ENCODE measurements at places on chromosomes 11 and 22. TPM values are rescaled to one million over a fixed set of nuclear protein-coding genes. Genes with fewer than 3 reads are reported as not detected.

GRCh38 chr11:105903113-105903512 is 118.9 kb downstream of the MSANTD4 start:
- H3K27ac ChIP-seq = no peak overlapping the region
- H3K4me1 ChIP-seq = no peaks in the 10 kb centered on the region
- no peaks in the 10 kb centered on the region for H3K36me3 ChIP-seq
- H3K27me3 ChIP-seq = no peaks in the 10 kb centered on the region
- no peak for DNase-seq

DNA sequence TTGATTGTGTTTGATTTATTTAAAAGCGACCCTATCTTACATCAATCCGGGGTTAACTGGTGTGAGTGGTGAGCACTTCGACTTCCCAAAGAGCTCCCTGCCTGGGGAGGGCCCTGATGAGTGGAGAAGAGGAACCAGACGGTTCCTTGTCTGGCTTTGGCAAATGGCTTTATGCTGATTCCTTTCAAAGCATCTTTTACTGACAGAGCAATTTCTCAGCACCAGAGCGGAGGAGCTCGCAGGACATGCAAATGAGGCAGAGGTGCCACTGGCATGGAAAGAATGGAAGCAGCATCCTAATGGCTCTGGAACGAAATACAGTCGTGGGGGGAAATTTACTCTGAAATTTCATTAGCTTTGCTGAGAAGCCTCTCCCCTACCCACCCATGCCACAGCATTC is 410.9 kb upstream of the B3GAT1 start:
- H3K36me3 ChIP-seq = no peaks in the 10 kb centered on the region
- no peak overlapping the region for H3K4me3 ChIP-seq
- no peaks in the 10 kb centered on the region for H3K27me3 ChIP-seq
- H3K4me1 ChIP-seq = no peaks in the 10 kb centered on the region
- no peak overlapping the region for H3K27ac ChIP-seq

GRCh38 chr22:49112661-49113626 is 714.7 kb downstream of the BRD1 start:
- no peak for DNase-seq
- H3K36me3 ChIP-seq = no peaks in the 10 kb centered on the region
- no peaks in the 10 kb centered on the region for H3K4me1 ChIP-seq
- H3K27me3 ChIP-seq = no peaks in the 10 kb centered on the region
- no peak overlapping the region for H3K27ac ChIP-seq
- no peak overlapping the region for H3K4me3 ChIP-seq

- H3K27ac ChIP-seq = peak overlapping the region; percentile 49
- H3K27me3 ChIP-seq = no peaks in the 10 kb centered on the region
- no peak for DNase-seq
- no peaks in the 10 kb centered on the region for H3K36me3 ChIP-seq
These were observed 33.8 kb downstream of the TNRC6B start for GRCh38 chr22:40211476-40212054.

- peak overlapping the region; percentile 86 for H3K4me3 ChIP-seq
- peaks cover 18% of the 10 kb centered on the region for H3K4me1 ChIP-seq
- peak; percentile 13 for DNase-seq
- H3K36me3 ChIP-seq = no peaks in the 10 kb centered on the region
These were observed 236.1 kb downstream of the TTC28 start for GRCh38 chr22:28443526-28443876.

DNA sequence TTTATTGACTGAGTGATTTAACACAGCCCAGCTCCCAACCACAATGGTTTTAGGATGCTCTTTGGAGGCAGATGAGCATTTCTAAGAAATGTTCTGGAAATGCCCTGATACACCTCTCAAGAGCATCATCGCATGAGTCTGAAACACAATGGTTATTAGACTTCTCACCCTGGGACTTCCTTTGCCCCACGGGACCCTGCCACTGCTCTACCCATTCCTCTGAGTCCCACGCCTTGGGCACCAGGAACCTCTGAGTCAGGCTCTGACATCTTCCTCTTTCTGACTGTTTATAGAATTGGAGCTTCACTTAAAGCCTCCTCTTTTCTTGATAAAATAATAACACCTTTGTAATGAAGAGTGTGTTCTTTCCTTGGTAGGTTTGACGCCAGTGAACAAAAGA is 85.6 kb upstream of the PARVA start:
- no peaks in the 10 kb centered on the region for H3K27me3 ChIP-seq
- peaks cover 10% of the 10 kb centered on the region for H3K4me1 ChIP-seq
- peaks cover 9% of the 10 kb centered on the region for H3K36me3 ChIP-seq

DNA sequence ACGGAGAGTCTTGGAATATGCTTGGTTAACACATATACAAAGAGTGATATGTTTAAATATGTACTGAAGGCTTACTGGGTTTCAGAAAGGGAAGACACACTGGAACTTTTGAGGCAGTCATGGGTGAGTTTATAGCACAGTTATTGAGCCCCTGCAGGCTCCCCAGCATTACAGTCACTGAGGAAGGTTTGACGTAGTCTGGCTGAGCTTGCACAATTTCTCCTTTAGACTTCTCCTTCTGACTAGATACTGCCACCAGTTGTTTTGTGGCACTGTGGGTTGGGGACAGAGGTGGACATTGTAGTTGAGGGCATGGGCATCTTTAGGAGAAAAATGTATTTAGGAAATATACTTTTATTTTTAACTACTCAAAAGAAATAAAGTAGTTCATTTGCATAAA is 285.4 kb downstream of the C11orf87 start:
- H3K4me1 ChIP-seq = no peaks in the 10 kb centered on the region
- no peaks in the 10 kb centered on the region for H3K36me3 ChIP-seq
- no peaks in the 10 kb centered on the region for H3K27me3 ChIP-seq
- H3K27ac ChIP-seq = no peak overlapping the region

- no peaks in the 10 kb centered on the region for H3K27me3 ChIP-seq
- peaks cover 15% of the 10 kb centered on the region for H3K36me3 ChIP-seq
- no peak for DNase-seq
These were observed 40.8 kb downstream of the APLP2 start for GRCh38 chr11:130110339-130111108.

DNA sequence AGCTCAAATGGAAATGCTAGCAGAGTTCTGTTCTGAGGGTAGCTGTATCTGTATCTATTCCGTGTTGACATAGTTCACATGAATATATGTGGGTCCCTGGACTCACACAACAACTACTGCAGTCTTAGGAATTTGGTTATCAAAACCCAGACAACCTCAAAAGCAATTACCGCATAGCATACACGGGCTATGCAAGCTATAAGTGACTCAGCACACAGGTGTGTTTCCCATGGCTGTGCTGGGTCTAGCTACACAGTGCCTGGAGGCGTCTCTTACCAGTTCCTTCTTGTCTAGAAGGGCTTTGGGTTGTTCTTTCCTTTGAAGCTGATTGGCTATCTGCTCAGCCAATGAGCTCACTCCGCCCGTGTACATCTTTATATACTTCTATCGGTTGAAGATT is 98.2 kb upstream of the BID start:
- H3K36me3 ChIP-seq = peaks cover 38% of the 10 kb centered on the region
- H3K4me1 ChIP-seq = no peaks in the 10 kb centered on the region
- H3K4me3 ChIP-seq = no peak overlapping the region
- no peak overlapping the region for H3K27ac ChIP-seq

- no peak overlapping the region for H3K4me3 ChIP-seq
- peaks cover 77% of the 10 kb centered on the region for H3K36me3 ChIP-seq
- no peaks in the 10 kb centered on the region for H3K4me1 ChIP-seq
- peak overlapping the region; percentile 14 for H3K27ac ChIP-seq
- DNase-seq = no peak
These were observed 109.8 kb downstream of the BCR start for GRCh38 chr22:23289851-23290724.

DNA sequence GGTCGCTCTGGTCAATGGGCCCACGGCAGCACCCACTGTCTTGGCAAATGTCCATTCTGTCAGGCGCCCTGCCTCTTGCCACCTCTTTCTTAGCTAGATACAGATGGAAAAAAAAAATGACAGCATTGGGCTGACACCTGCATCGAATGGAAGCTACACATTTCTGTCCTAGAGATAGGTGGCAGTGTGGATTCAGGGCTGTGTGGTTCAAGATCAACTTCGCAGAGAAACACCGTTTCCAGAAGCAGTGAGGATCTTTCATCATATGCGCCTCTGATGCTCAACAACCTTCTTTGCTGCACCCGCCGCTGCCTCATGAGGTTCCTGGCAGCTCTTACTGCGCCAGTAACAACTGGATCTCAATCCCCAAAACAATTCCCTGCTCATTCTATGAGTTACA is 236.3 kb downstream of the KIRREL3 start:
- no peak for DNase-seq
- H3K4me1 ChIP-seq = no peaks in the 10 kb centered on the region
- H3K4me3 ChIP-seq = no peak overlapping the region
- no peaks in the 10 kb centered on the region for H3K27me3 ChIP-seq
- H3K36me3 ChIP-seq = no peaks in the 10 kb centered on the region
- H3K27ac ChIP-seq = no peak overlapping the region

- H3K4me3 ChIP-seq = no peak overlapping the region
- no peak for DNase-seq
- H3K27ac ChIP-seq = no peak overlapping the region
- H3K27me3 ChIP-seq = no peaks in the 10 kb centered on the region
- H3K36me3 ChIP-seq = no peaks in the 10 kb centered on the region
- no peaks in the 10 kb centered on the region for H3K4me1 ChIP-seq
These were observed 19.3 kb upstream of the MIEF1 start for GRCh38 chr22:39482768-39483167.

GRCh38 chr11:99489581-99489980 is 468.8 kb downstream of the CNTN5 start:
- no peak for DNase-seq
- no peaks in the 10 kb centered on the region for H3K27me3 ChIP-seq
- H3K4me1 ChIP-seq = no peaks in the 10 kb centered on the region
- no peak overlapping the region for H3K4me3 ChIP-seq

Gene NECTIN1
- total RNA-seq = 4.2 TPM

Gene NKAPD1
- total RNA-seq = 21.0 TPM

Gene PANX3
- total RNA-seq = not detected

Gene MS4A3
- not detected for total RNA-seq

Gene BTG4
- not detected for total RNA-seq

Gene CCDC87
- 0.68 TPM for total RNA-seq

Gene MYO7A
- total RNA-seq = 22.7 TPM
